Kidney tubule cell (primary cell): ENCODE measurements at places on chromosomes 4 and X.

GRCh38 chrX:3485727-3486126 lies 139.3 kb upstream of the MXRA5 start:
- no peak for DNase-seq

GRCh38 chr4:3722446-3723231 lies 43.5 kb upstream of the ADRA2C start:
- DNase-seq: no peak

DNA sequence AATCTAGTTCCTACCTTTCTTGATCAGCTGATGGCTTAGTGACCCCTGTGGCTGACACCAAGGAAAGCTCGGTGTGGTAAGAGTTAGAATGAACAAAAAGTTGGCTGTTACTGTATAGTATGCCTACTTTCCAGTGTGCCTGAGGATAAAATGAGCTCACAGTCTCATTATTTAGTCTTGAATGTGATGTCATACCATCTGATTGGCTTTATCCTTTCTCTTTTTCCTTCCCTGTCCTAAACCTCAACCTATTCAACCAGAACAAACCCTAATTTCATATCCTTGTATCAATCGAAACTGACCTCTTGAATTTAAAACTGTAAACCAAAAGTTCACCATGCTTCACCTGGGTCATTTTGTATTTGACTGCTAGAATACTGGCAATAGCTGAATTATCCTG lies 156.4 kb downstream of the PPARGC1A start:
- DNase-seq: peak; percentile 76

GRCh38 chr4:7075962-7076695 lies 8.3 kb upstream of the GRPEL1 start:
- no peak for DNase-seq

- DNase-seq: peak; percentile 97
Observed at GRCh38 chr4:124275-125081, at the start of gene ZNF718. Gene ZNF718, plus strand, starts transcription at chr4:124501. Its CDS starts 170 bp downstream, at chr4:124671.

- no peak for DNase-seq
Observed at GRCh38 chr4:22692736-22693135, at the start of gene GBA3. Gene GBA3, plus strand, starts transcription at chr4:22692937.

DNA sequence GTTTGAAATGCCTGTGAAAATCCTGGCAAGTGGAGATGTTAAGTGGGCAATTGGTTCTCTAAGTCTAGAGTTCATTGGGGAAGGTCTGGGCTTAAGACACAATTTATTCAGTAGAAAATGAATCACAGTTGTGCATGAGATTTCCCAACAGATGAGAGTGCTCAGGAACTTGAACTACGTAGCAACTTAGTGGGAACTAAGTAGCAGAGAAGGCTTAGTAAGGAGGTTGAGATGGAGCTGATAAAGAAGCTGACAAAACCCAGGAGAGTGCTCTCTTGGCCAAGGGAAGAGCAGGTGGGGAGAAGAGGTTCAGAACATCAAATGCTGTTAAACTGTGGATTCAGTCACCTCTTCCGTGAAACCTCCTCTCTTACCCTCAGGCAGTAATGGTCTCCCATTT lies 33.0 kb downstream of the AFF1 start:
- no peak for DNase-seq

DNA sequence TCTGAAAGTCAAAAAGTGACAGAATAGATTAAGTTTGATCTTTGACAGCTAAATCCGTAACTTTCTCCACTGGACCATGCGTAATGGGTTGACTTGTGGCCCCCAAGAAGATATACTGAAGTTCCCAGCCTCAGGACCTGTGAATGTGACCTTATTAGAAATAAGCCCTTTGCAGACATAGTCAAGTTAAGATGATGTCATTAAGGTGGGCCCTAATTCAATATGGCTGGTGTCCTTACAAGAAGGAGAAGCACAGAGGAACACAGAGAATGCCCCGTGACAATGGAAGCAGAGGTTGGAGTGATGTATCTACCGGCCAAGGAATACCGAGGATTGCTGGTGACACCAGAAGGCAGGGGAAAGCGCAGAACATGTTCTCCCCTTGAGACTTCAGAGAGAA lies 14.4 kb downstream of the ENPP6 start:
- no peak for DNase-seq

DNA sequence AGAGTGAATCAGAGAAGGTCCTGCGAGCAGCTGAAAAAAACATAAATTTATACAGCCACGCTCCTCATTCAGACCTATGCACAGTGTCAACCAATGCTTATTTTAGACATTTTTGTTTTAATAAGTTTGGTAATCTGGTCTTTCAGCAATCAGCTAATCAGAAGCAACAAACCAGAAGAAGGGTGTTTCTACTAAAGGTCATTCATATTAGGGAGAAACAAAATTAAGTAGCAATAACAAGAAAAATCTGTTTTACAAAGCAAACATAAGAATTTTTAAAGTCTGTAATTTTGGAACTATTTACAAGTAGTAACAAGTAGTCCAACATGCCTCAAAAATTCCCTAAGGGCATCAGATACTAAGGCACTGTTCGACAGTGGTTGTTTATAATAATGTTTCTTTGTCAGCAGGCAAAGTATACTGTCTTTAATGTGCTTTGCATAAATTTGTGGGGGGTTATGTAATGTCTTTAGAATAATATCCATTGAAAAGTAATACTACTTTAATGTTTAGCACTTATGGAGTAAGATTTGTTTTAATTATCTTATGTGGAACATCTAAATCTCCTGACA lies 82.8 kb downstream of the PHOX2B start:
- no peak for DNase-seq

GRCh38 chrX:9678215-9678965 lies 87.3 kb downstream of the GPR143 start:
- no peak for DNase-seq

DNA sequence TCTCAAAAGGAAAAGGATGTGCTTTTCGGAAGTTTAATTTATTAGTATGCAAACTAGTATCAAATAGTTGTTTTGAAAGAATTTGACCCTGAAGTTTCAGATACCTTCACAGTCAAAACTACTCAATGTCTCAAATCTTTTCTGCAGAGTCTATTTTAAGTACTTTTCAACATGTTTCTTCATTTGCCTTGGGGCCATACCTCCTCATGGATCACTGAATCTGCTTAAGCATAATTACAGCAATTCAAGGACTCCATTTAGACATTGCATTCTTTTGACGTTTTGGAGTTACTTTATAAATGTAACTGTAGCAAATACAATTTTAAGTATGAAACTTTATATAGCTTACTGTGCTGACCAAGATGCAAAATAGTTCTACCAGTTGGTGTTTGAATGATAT lies 25.5 kb downstream of the PALLD start:
- DNase-seq: no peak

- DNase-seq: no peak
Observed at GRCh38 chrX:155682834-155683233, 70.1 kb upstream of the TMLHE start.

DNA sequence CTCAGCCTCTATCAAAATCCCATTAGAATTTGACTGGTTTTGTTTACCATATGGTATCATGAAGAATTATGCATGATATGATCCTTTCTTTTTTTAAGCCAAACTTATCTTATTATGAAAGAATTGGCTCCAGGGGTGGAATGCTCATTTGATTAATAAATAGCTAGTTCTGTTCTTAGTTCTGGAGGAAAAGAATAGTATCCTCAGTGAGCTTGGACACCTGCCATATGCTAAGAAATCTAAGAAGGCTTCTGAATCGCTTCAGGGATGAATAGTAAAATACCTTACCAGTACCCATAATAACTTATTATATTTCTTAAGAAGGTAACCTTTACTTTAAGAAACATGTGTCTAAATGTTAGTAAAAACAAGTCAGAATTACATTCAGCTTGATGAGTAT lies 803.6 kb downstream of the ADGRL3 start:
- DNase-seq: no peak

DNA sequence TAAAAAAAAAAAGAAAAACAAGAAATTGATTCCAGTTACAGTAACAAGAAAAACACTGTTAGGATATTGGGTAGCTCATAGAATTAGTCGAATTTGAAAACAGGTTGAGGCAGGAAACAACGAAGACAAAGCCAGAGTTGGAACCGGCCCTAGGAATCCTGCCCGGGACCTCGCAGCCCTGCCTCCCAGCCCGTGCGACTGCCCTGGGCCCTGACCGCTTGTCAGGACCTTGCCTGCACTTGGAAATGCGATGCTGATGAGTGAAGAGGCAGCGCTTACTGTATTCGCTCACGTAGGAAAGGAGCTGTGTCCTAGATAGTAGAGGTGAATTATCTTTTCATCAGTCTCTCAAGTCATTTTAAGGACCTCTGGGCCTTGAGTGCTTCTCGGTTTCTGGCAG lies 611.7 kb upstream of the FAT1 start:
- DNase-seq: no peak
